ENCODE measurements at places on chromosomes 3 and 15. TPM values are rescaled to one million over a fixed set of nuclear protein-coding genes. Genes with fewer than 3 reads are reported as not detected.

Gene ACKR4
- 33.6 TPM for total RNA-seq

Gene RASL12
- 108 TPM for total RNA-seq

Gene RASGRF1
- under 0.01 TPM for total RNA-seq

Gene PP2D1
- total RNA-seq: not detected

Gene CCK
- 15.3 TPM for total RNA-seq

Gene SENP8
- 3.3 TPM for total RNA-seq

Gene TM4SF18
- 0.44 TPM for total RNA-seq
